Activated naive CD8-positive, alpha-beta T cell treated with anti-CD3 and anti-CD28 coated beads for 36 hours (primary cell): ENCODE measurements at places on chromosomes 2 and 18. TPM values are rescaled to one million over a fixed set of nuclear protein-coding genes. Genes with fewer than 3 reads are reported as not detected.

PSMA8 gene
- total RNA-seq, result 3.3 TPM

SNORC gene
- 2.4 TPM for total RNA-seq

GKN1 gene
- not detected for total RNA-seq

ZNF521 gene
- total RNA-seq, result not detected

GALR1 gene
- total RNA-seq, result not detected

ANKRD36B gene
- total RNA-seq, result 20.1 TPM

MEP1B gene
- 0.08 TPM for total RNA-seq

DSC2 gene
- 0.26 TPM for total RNA-seq

ELOA2 gene
- not detected for total RNA-seq

CHST9 gene
- not detected for total RNA-seq

PRKAG3 gene
- not detected for total RNA-seq

EMILIN2 gene
- 26.3 TPM for total RNA-seq

IL1R2 gene
- total RNA-seq, result 0.28 TPM
